ENCODE measurements at places on chromosomes 2 and 18.

GRCh38 chr2:174023591-174024523, 58.7 kb upstream of the SP3 start:
- DNase-seq = no peak

GRCh38 chr2:121649149-121649595, at the start of gene CLASP1:
Gene CLASP1, minus strand, starts transcription at chr2:121649462. Its CDS starts 43,567 bp downstream, at chr2:121605895.
- no peak for DNase-seq

DNA sequence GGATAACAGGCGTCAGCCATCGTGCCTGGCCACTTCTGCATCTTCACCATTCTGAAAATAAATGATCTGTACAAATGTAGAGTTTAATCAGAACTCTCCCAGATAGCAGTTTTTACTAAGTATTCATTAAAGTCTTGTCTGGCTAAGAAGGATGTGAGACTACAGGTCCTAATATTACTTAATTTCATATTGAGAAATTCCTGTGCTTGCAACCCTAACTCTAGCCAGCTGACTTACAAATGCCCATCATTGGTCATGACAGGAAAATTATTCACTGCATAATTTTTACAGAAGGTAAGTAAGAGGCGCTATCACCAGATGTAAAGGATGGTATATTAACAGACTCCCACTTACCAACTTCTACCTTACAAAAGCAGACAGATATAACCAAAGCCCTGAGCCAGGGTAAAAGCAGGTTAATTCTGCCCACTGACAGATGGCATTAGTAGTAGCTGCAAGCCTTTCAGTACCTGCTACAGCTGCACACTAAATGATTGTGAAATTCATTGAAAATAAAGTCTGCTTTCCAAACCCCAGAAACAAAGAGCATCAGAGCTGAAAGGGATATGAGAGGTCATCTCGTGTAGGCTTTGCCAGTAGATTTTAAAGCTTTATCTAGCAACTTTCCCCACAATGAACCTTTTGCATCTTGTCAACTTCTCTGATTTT, 271.3 kb upstream of the STON1 start:
- no peak for DNase-seq

DNA sequence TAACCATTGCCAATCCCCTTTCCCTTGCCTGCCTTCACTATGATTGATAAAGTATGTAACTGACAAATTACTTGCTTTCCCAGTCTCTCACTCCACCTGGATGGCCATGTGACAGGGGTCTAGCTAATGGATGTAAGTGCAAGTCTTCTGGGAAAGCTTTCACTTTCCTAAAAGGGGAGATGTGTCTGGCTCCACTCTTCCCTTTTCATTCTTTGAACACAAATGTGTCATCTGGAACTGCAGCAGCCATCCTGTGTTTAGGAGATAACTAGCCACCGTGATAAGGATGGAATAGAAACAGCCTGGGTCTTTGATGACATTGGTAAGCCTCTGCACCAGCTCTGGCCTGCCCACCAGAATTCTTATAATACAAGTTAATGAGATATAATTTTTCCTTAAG, 38.2 kb downstream of the SNRPD1 start:
- DNase-seq = no peak

DNA sequence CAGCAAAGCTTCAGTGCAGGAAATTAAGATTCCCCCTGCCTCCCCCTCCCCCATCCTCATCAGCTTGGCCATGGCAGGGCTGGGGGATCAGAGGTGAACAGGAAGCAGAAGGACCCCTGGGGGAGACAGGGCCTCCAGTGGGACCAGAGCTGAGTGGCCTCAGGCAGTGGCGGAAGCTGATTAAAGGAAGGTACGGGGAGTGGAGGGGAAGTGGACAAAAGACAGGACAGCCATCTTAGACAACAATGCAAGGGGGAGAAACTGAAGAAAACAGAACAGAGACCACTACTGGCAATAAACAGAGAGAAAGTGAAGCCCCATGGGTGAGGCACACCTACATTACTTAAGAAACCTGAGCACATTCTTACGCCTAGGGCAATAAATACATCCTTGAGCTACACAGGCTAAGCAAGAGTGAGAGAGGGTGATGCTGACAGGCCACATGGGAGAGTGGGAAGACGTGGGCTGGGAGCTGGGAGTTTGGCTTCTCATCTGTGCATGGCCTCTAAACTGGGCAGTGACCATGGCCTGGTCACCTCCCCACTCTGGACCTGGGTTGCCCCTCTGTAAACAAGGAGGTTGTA, 59.6 kb downstream of the BCL11A start:
- no peak for DNase-seq

DNA sequence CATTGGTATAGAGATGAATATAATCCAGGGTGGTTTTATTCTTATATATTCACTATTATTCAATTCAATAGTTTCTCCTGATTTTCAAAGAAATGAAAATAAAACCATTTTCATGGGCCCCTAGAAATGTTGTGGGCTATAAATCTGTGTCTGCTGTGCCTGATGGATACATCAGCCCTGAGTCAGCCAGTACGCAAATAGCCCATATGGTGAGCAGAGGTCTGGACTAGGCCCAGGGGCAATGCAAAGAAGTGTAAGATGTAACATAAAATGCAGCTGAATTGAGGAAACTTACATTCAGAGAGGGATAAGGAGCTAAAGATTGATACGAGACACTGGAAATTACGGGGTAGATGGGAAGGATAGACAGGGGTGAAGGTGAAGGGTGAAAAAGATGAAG, 122.5 kb downstream of the MAIP1 start:
- DNase-seq = no peak

DNA sequence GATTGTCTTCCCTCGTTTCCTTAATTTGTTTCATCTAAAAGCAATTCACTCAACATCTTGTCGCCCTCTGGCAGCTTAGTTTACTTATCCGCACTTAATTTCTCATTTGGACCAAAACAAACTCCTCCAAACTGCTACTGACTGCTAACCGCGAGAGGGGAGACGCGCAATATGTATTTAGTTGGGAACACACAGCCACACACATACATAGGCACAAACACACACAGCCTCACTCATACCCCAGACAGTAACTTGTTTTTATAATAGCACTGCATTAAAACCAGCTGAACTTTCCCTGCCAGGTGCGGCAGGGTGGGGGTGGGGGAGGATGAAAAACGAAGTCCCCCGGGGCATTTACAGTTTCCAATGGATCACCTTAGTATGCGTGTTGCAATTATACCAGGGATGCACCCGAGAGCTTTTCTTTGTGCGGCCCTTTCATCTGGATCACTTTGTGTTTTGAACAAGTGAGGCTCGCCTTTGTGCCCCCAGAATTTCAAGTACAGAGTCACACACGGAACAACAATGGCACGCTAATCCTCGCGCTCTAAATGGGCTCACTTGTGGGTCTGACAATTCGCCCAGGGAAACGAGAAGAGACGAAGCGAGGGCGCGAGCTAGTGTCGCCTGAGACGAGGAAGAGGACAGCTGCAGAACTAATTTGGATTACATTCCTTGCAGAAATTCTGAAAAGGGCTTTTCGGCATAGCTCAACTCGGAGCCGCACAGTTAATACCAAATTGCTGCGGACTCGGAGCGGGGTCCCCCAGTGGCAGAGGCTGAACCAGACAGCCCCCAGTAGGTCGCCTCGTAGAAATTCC, 2.4 kb downstream of the ERBB4 start:
- DNase-seq = no peak

DNA sequence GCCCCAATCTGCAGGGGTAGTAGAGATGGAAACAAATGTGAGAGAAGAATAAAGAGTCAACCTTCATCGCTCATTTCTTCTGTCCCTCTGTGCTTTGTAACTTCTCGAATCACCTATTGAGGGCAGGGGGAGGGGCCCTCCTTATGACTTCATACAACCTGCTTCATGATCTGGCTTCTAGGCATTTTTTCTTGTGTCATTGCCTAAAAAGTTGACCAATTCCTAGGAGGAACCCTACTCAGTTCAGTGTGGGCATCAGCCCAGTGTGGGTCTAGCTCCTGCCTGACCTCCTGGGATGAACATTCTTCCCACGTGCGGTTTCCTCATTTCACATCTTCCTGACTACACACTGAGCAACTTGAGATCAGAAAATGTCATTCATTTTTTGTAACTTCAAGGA, 46.3 kb upstream of the CREB1 start:
- no peak for DNase-seq

- no peak for DNase-seq
Observed at GRCh38 chr2:39647104-39647765, 18.5 kb upstream of the TMEM178A start.

- DNase-seq = no peak
Observed at GRCh38 chr2:218645126-218645525, 14.3 kb downstream of the ZNF142 start.

DNA sequence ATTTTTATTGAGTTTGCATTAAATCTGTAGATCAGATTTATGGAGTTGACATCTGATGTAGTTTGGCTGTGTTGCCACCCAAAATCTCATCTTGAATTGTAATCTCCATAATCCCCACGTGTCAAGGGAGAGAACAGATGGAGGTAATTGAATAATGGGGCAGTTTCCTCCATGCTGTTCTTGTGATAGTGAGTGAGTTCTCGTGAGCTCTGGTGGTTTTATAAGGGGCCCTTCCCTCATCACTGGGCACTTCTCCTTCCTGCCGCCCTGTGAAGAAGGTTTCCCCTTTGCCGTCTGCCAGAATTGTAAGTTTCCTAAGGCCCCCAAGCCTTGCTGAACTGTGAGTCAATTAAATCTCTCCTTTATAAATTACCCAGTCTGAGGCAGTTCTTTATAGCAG, 32.2 kb downstream of the ZC3H15 start:
- DNase-seq = no peak

- peak; percentile 36 for DNase-seq
Observed at GRCh38 chr2:130391058-130391871, 35.4 kb downstream of the PTPN18 start.

GRCh38 chr2:120399889-120400240, 53.9 kb downstream of the INHBB start:
- no peak for DNase-seq

DNA sequence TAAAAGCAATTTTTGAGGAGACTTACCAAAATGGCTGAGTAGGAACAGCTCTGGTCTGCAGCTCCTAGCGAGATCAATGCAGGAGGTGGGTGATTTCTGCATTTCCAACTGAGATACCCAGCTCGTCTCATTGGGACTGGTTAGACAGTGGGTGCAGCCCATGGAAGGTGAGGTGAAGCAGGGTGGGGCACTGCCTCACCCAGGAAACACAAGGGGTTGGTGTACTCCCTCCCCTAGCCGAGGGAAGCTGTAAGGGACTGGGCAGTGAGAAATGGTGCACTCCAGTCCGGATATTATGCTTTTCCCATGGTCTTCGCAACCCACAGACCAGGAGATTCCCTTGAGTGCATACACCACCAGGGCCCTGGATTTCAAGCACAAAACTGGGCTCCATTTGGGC, 419.0 kb downstream of the NUP35 start:
- DNase-seq = no peak

DNA sequence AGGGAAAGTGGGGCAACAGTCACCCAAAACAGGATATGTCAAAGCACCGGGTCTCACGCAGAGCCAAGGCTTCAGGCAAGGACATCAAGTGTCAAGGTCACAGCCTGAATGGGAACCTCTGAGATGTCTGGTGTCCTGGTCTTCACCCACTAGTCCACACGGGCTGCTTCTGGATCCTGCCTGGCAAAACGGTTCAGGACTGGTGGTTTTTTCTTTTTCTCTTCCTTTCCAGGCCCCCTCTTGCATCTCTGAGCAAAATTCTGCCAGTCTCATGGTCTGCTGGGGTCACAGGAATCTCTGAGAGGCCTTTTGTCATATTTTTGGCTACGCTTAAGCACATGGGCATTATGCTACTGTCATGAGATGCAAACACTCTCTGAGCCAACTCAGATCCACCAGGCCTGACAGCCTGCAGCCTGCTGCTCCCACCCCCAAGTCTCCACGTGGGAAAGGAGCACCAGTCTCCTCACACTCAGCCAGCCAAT, 518.2 kb upstream of the ZEB2 start:
- no peak for DNase-seq

DNA sequence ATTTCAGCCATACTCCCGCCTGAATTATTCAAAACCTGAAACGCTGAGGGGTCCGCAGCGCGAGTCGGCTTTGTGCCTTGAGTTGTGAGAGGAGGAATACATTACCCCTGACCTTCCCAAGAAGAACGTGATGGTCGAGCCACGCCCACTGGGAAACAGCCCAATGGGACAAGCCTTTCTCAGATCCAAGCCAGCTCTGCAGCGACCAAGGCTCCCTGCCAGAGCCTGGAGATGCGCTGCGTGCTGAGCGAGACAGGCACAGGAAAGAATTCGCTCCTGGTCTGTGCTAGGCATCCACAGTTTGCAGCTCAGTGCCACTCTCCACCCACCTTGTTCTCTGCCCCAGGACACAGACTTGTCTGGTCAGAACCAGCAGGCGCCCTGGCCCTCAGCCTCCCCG, 74.1 kb upstream of the GLI2 start:
- no peak for DNase-seq

- DNase-seq = no peak
Observed at GRCh38 chr18:902229-902628, 2.4 kb upstream of the ADCYAP1 start.

- no peak for DNase-seq
Observed at GRCh38 chr2:172173174-172173706, 70.5 kb upstream of the DLX2 start.

DNA sequence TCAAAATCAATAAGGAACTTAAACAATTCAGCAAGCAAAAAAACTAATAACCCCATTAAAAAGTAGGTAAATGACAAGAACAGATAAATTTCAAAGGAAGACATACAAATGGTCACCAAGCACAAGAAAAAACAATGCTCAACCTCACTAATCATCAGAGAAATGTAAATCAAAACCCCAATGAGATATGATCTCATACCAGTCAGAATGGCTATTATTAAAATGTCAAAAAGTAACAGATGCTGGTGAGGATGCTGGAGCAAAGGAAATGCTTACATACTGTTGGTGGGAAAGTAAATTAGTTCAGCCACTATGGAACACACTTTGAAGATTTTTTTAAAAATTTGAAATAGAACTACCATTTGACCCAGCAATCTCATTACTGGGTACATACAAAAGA, 538.0 kb downstream of the TMX3 start:
- no peak for DNase-seq

GRCh38 chr2:199309973-199310372, 147.8 kb downstream of the SATB2 start:
- DNase-seq = no peak

GRCh38 chr2:64212801-64213321, 68.6 kb upstream of the PELI1 start:
- no peak for DNase-seq

DNA sequence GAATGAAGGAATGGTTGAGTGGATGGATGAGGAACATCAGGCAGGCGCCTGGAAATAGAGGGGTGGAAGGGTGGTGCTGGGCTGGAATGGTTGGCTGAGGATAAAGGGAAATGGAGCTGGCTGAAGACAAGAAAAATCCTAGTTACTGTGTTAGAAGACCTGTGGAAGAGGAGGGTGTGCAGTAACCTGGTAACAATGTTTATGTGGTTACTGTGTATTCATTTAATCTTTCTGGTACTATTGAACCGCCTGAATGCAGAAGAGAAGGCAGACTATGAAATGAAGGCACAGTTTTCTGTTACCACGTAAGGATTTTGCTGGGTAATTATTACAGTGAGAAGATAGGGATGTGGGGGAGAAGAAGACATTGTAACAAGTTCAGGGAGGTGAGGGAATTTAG, 110.3 kb upstream of the MGAT5 start:
- DNase-seq = no peak

- no peak for DNase-seq
Observed at GRCh38 chr2:109712746-109713145, 81.4 kb upstream of the RGPD5 start.

- DNase-seq = no peak
Observed at GRCh38 chr2:176637142-176637485, 367.9 kb downstream of the MTX2 start.
